Fibroblast of skin of right quadriceps (primary cell): ENCODE measurements at places on chromosomes 6 and 20.
A peak's percentile ranks its signal among the peaks of the same experiment; 100 is the strongest.

DNA sequence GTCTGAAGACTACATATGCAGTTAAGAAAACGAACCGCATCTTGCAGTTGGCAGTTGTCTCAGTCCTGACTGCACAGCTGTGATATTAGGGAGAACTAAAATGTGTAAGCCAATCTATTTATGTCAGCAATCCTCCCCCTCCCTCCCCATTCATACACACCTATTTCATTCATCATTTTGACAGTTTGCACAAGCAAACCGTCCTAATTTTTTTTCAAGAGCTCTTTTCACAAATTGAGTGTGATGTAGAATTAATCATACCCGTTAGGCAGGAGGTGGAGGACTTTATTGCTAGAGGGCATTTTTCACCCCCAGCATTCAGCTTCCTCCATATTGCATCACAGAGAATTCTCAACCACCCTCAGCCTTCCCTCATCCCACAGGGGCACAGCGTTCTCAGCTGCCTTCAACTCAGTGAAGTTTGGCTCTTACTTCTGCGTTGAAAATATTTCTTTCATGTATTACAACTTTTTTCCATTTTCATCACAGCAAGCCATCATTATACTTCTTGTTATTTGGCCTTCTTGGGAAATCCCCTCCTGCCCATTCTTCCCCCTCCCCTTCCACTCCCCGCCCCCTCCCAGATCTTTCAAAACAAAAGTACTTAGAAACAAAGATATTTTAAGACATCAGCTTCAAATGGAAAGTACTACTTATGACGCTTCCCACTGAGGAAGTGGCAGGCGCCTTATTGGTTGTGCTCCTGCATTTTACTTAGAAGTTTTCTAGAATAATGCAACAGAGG, 37.5 kb downstream of the NOX3 start:
- DNase-seq = peak; percentile 77

DNA sequence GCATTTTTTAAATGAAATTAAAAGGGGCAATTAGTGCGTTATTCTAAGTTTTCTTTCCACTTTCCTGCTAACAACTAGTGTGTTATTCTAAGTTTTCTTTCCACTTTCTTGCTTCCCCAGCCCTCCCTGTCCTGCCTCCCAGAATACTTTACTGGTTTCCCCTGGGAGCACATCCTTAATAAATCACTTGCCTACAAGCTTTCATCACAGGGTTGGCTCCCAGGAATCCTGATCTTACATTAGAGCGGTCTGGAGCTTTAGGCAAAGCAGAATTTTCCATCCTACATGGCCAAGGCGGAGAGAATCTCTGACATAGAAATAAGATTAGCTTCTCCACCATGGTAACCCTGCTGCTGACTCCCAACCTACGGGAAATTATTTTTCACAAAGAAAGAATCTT, 150.4 kb downstream of the BFSP1 start:
- peak; percentile 66 for DNase-seq

- peak; percentile 31 for DNase-seq
Observed at GRCh38 chr6:133130863-133131262, 110.3 kb upstream of the EYA4 start.

DNA sequence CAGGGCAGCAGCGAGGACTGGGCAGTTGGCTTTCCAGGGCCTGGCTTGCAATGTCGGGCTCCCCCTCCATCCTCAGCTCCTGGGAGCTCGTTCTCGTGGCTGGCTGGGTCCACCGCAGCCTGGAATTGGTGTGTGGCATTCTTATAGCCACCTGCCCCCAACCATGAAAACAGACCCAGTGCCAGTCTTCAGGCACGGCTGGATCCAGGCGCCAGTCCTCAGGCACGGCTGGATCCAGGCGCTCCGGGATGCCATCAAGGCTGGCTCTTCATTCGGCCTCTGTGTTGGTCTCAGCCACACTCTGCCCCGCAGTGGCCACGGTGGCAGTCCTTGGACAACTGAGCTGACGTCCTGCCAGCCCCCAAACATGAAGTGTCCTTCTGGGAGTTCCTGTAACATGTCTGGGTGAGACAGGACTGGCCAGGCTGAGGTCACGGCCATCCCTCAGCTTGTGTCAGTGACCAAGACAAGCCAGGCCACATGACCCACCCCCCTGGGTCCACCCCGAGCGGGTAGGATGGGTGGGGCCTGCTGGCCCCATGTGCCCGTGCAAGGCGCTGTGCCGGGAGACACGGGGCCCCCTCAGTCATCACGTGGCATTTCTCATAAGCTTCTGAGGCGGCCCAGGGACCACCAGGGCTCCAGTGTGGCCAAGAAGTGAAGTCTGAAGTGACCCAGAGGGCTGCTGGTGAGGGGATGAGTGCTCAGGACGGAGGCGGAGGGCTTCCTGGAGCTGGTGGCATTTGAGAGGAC, 99.0 kb downstream of the TAF4 start:
- no peak for DNase-seq

DNA sequence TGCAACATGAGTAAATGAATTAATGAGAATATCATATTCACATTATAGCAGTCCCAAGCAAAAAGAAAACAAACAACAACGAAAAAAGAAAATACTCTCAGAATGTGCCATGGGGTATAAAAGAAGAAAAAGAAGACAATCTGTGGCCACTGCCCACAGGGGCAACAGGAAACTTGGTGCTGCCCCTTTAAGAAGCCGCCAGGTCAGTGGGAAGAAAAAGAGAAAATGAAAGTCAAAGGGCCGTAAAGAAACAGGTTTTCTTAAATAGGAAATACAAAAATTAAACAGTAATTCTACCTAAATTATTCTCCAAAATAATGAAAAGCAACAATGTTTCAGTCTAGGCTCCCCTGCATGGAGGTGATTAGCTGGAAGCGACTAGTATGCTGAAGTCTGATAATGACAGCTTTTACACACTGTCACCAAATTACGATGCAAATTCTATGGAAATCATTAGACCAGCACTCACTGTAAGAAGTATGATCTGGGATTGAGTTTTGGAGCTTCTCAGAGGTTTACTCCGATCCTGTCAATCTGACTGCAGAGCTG, 23.6 kb downstream of the GMDS start:
- DNase-seq = no peak

GRCh38 chr6:149212892-149213801, 104.4 kb upstream of the TAB2 start:
- DNase-seq = no peak

GRCh38 chr6:55584654-55585354, 5.8 kb upstream of the HMGCLL1 start:
- no peak for DNase-seq

DNA sequence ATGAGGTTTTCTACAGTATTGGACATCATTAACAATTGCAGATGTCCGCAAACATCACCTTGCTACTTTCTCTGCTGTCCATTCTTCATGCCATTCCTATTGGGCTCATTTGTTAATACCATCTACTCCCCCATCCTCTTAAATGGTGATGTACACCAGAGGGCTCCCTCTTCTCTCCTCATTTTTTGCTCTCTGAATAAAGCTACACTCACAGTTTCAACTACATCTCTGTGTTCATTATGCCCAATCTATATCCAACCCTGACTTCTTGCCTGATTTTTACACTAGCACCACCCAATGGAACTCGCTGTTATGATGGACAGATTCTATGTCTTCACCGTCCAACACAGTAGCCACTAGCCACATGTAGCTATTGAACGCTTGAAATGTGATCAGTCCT, 288.1 kb upstream of the ID4 start:
- DNase-seq = no peak

- no peak for DNase-seq
Observed at GRCh38 chr20:38579219-38579910, 1.6 kb upstream of the ADIG start.

DNA sequence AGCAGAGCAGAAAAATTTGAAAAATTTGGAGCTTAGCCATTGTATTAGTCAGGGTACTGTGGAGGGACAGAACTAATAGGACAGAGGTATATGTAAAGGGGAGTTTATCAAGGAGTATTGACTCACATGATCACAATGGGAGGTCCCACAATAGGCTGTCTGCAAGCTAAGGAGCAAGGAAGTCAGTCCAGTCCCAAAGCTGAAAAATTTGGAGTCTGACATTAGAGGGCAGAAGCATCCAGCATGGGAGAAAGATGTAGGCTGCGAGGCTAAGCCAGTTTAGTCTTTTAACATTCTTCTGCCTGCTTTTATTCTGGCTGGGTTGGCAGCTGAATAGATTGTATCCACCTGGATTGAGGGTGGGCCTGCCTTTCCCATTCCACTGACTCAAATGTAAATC, 82.0 kb downstream of the SMPDL3A start:
- no peak for DNase-seq

GRCh38 chr6:159633196-159633595, 59.8 kb downstream of the SOD2 start:
- DNase-seq = no peak

GRCh38 chr20:815226-815625, 18.3 kb upstream of the FAM110A start:
- no peak for DNase-seq

- no peak for DNase-seq
Observed at GRCh38 chr6:65524232-65524631, 182.8 kb downstream of the EYS start.

DNA sequence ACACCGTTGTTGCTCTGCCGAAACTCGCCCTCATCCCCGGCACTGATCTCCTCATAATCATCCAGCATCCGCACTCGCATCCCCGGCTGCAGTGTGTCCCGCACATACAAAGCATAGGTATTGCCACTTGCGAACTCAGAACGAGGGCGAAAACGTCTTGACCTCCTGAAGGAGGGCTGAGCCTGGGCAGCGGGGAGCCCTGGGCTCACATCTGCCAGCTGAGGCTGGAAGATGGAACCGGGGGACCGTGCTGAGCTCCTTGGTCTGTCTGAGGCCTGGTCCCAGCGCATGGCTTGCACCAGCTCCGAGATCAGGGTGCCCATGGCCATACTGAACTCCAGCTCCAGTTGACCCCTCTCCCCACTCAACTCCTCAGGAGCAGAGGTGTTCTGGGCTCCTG, 2.7 kb downstream of the CUL7 start:
- no peak for DNase-seq

DNA sequence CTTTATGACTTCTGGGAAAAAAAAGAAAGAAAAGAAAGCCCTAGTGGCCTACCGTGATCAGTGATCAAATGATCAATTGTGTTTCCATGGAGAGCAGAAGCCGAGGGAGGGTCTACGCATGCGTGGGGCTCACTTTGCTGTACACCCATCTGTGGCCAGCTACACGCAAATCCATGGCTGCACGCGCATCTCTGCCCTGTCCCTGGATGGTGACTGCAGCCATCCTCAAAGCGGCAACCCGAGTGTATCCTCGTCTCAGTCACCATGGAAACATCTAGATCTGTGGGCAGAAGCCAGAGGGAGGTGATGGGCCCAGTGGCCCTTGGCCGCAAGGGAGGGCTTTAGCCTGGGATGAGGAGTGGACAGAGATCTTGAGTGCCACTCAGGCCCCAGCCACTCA, 785 bp upstream of the ULBP3 start:
- no peak for DNase-seq

DNA sequence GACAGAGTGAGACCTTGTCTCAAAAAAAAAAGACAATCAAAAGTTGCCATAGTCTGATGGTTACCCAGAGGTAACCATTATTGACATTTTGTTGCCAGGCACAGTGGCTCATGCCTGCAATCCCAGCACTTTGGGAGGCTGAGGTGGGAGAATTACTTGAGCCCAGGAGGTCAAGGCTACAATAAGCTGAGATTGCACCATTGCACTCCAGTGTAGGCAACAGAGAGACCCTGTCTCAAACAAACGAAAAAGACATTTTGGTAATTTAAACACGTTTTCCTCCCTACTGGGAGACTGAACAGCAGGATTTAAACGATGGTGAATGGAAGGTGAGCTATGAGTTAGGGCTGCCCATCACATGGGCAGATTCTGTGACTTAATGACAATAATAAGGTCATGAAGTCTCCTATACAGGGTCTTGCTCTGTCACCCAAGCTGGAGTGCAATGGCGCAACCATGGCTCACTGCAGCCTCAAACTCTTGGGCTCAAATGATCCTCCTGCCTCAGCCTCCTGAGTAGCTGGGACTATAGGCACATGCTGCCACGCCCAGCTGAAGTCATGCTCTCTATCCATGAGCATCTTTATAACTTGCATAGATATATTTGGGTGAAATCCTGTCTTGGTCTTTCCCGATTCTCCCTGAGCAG, 4.2 kb upstream of the ASXL1 start:
- DNase-seq = no peak

DNA sequence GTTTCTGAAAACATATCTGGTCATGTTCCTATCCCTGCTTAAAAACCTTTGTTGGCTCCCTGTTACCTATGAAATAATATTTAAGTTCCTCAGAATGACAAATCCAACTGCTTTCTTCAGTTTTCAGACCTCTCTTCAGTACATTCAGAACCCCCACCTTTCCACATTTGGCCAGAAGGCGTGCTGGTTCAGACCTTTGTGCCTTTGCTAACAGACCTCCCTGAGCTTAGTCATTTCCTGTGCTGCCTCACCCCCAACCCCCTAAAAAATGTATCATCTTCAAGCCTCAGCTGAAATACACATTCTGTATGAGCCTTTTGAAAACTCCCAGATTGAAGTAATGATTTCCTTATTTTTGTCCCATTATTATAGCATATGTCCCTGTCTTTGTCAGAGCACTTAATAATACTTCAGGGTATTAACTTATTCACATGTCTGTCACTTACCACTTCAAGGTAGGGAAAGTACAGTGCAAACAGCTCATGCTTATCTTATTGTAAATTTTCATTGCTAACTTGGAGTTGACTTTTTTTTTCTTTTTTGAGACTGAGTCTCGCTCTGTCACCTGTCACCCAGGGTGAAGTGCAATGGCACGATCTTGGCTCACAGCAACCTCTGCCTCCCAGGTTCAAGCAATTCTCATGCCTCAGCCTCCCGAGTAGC, 19.7 kb downstream of the FAM217A start:
- DNase-seq = peak; percentile 88

DNA sequence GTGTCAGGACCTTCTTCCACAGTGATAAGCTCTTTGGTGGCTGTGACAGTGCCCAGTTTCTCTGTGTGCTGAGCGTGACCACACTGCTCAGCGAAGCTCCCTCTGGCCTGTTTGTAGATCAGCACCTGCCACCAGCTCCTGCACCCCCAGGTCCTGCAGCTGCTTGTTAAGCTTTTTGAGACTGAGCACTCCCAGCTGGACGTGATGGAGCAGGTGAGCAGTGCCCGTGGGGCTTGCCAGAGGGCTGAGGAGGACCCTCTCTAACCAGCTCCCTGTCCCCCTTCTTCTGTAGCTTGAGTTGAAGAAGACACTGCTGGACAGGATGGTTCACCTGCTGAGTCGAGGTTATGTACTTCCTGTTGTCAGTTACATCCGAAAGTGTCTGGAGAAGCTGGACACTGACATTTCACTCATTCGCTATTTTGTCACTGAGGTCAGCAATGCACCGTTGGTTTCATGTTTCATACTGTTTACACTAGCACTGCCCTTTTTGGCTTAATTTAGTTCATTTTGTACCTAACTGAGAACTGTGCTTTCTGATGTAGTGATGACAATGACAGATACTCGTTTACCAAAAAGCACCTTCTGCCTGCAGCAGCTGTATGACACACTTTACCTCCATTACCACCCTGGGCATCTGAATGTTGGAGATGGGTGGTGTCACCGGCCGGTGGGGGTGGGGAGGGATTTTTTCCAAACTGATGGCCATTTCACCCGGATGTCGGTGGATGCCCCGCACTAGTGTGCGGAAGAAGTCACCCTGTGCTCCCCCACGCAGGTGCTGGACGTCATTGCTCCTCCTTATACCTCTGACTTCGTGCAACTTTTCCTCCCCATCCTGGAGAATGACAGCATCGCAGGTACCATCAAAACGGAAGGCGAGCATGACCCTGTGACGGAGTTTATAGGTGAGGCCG, 12.5 kb downstream of the NELFCD start:
- DNase-seq = no peak

GRCh38 chr6:13488896-13489237, 1.5 kb upstream of the GFOD1 start:
- no peak for DNase-seq
